Non-pigmented ciliary epithelial cell (primary cell): ENCODE measurements at places on chromosomes 16 and 17.

- DNase-seq: no peak
These were observed 39.3 kb downstream of the CHD9 start for GRCh38 chr16:53094013-53094630.

DNA sequence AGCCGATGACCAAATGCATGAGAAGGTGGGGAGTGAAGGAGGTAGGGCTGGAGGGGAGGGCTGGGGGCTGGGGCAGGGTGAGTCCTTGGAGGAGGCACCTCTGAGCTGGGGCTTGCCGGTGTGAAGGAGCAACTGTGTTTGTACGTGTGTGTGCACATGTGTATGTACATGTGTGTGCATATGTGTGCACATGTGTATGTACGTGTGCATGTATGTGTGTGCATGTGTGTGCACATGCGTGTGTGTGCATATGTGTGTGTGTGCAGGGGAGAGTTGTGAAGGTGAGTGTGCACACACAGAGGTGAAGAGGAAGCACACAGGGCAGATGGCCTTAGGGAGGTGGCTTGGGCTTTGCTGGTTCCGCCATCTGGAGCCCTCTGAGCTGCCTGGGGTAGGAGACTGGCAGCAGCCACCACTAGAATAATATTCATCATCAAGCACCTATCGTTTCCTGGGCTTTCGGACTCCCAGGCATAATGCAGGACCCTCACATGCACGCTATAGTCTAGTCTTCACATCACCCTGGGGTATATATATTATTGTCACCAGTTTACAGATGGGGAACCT, 120.9 kb upstream of the CDC42EP4 start:
- DNase-seq: no peak

- DNase-seq: no peak
These were observed 7.2 kb downstream of the DLX3 start for GRCh38 chr17:49987681-49988441.

DNA sequence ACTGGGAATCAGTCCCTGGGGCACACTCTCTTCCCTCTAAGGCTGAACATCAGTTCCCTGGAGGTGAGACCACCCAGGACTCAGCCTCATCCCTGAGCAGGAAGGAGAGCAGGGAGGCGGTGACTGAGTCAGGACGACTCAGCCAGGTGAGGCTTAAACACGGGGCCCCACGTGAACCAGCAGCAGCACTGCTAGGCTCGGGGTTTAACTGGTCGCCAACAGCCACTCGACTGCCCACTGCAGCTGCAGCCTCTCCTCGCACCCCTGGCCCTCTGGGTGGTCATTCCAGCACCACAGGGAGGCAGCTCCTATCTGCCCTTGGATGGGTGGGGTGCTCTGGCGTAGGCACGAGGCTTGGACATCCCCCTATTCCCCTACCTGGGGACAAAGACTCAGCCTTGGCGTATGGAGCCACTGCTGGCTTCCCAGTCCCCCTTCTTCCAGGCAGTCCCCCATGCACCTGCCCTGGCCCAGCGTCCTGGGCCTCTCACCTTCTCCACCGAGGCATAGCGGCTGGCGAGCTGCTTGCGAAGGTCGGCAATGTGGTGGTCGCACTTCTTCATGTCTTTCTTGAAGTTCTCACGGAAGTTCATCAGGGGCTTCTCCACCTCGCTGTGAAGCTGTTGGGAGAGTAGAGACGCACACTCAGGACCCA, 21.2 kb upstream of the RCVRN start:
- DNase-seq: no peak

GRCh38 chr16:67552476-67552875, 9.8 kb upstream of the CTCF start:
- DNase-seq: no peak

DNA sequence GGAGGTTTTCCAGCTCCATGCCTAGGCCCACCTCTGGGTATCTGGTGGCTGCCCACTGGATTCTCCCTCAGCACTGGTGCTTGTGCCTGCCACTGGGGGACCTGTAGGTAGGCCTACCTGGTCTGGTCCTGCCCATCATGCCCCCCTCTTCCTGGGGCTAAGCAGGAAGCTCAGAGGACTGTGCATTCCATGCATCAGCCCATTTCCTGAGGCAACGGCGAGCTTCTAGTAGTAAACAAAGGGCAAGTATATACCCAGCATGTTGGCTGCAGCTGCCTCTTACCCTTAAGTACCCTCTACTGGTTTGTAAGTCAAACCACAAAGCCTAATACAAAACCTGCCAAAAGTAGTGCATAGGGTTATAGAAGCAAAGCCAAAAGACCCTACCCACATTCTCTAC, 37.5 kb downstream of the SDR42E1 start:
- no peak for DNase-seq

DNA sequence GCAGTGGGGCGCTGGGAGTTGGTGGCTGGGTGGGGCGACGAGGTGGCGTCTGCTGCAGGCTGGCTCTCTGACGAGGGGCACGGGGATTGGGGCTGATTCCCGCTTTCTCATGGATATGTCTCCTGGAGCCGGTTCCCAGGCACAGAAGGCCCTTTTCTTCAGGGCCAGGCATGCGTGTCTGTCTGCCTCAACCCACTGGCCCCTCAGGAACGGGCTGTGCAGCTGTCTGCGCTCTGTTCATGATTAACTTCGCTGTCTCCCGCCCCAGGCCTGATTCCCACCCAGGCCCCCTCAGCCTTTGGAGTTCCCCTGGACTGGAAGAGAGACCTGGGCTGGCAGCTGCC, 53.1 kb downstream of the RAP1GAP2 start:
- DNase-seq: no peak

- no peak for DNase-seq
These were observed 395.0 kb upstream of the SOX9 start for GRCh38 chr17:71725811-71726210.

- no peak for DNase-seq
These were observed 356.3 kb upstream of the SOX9 start for GRCh38 chr17:71764505-71764904.

- no peak for DNase-seq
These were observed 17.2 kb downstream of the CD300LB start for GRCh38 chr17:74513987-74514631.

DNA sequence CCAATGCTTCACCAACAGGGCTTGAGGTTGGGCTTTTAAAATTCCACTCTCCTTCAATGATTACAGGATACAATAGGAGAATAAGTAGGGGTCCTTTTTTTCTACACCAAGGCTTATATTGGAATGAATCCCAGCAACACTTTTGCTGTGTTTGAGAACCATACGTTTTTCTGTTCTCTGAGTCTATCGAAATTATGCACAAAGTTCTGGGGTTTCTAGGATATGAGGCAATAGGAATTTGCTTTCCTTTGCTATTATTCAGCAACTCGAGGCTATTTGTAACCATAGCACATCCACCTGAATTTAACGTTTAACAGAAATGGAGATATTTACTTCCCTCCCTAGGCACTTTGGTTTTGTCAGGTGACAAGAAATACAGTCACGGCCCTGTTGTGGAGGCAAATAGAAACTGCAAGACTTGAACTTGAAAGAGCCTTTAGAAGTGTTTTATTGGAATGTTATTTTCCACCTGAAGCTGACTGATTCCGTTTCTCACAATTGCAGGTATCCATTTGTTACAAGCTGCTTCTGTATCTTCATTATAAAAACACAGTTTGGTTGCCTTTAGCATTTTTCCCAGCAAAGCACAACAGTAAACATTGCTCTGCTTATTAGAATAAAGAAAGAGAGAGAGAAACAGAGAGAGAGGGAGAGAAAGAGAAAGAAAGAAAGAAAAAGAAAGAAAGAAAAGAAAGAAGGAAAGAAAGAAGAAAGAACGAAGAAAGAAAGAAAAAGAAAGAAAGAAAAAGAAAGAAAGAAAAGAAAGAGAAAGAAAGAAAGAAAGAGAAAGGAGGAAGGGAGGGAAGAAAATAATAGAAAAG, 109.6 kb downstream of the HS3ST3A1 start:
- no peak for DNase-seq

GRCh38 chr17:83105512-83105911, 26.1 kb downstream of the METRNL start:
- DNase-seq: no peak

- DNase-seq: no peak
These were observed 644.6 kb downstream of the WWOX start for GRCh38 chr16:78744099-78744498.

DNA sequence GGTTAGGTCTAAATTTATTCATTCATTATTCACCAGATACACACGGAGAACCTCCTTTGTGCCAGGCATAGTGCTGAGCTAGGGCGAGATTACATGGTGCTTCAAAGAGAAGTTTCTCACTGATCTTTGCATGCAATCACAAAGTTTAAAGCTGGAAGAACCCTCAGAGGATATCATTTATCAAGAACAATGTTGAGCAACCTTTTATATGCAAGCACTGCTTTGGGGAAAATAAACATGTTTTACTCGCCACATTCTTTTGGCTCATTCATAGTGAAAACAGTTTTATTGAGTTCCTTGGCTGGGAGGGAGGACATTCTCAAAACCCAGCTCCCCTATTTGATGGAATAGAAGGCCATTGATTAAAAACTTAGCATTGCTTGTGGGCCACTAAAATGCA, 49.8 kb upstream of the XYLT1 start:
- DNase-seq: no peak

- DNase-seq: no peak
These were observed 4.3 kb downstream of the EVPLL start for GRCh38 chr17:18381953-18382245.

DNA sequence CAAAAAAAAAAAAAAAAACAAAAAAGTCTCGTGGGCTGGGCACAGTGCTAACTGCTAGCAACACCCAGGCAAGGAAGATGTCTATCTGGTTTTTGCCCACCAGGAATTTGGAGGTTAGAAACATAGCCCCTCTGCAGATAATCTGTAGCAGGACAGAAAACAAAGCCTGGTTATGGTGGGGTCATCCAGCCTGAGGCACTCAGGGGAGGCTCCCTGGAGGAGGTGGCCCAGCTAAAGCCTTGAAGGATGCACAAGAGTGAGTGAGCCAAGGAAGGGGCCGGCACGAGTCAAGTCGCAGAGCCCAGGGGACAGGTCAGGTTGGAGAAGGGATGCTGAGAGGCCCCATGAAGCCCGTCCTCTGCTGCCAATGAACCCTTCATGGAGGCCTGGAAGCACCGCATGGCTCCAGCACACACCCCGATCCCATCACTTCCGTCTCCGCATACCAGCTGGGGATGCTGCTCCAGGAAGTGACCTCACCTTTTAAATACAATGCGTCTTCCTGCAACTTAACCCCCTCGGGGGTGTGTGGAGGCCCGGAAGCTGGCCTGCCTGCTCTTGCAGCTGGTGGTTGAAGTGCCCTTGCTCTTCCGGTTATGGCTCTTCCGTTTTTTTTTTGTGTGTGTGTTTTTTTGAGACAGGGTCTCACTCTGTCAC, 86.5 kb downstream of the ENGASE start:
- no peak for DNase-seq

DNA sequence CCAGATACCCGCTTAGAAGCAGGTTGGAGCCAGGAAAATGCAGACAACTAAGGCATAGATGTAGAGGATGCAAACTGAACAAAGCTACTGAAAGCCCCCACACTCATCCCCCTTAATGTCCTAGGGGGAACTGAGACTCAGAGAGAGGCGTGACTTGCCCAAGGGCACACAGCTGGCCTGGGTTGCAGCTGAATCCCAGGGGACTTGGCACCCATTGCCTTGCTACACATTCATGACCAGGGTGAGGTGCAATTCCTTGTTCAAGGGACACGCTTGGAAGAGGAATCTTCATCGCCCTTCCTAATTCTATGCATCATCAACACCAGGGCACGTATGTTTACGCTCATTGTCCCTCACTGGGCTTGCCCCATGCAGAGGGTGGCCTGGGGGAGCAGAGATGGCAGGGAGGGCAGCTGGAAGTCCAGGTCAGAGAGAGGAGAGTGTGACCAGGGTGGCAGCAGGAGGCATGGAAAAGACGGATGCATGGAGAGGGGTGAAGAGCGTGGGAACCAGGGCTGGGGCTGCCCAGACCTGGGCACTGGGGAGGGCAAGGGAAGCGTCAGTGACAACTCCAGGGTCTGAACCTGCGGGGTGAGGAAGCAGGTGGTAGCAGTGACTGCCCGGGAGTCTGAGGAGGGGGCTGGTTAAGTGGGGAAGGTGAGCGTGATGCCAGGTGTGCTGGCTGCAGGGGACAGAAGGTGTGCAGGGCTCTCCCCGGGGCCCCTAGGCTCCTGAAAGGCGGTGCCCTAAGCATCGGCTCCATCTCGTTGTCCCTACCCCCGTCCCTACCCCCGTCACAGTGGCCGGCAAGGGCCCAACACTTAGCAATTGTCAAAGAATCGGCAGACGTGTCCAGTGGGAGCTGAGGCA, 267.1 kb upstream of the TNRC6C start:
- DNase-seq: no peak

- no peak for DNase-seq
These were observed 1.3 kb downstream of the GPATCH8 start for GRCh38 chr17:44501866-44502375.

DNA sequence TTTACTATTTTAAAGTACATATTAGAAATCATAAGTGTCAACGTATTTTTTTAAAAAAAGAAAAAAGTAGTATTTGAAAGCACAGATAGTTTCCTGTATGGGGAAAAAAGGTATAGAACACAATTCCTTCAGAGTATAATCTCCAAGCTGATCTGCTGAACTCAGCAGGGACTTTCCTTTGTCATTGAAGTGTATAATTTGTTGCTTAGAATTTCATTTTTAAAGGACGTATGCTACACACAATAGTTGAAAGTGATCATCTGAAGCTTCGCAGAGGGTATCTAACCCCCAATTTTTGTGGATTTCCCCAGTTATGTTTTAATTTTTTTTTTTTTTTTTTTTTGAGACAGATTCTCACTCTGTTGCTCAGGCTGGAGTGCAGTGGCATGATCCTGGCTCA, 20.2 kb upstream of the MAPT start:
- DNase-seq: no peak

- DNase-seq: peak; percentile 65
These were observed 16.7 kb downstream of the RFFL start for GRCh38 chr17:35046740-35047283.

GRCh38 chr17:1002771-1003555, 6.0 kb downstream of the TIMM22 start:
- no peak for DNase-seq

GRCh38 chr16:14302031-14302398, 230.9 kb downstream of the MRTFB start:
- DNase-seq: no peak

DNA sequence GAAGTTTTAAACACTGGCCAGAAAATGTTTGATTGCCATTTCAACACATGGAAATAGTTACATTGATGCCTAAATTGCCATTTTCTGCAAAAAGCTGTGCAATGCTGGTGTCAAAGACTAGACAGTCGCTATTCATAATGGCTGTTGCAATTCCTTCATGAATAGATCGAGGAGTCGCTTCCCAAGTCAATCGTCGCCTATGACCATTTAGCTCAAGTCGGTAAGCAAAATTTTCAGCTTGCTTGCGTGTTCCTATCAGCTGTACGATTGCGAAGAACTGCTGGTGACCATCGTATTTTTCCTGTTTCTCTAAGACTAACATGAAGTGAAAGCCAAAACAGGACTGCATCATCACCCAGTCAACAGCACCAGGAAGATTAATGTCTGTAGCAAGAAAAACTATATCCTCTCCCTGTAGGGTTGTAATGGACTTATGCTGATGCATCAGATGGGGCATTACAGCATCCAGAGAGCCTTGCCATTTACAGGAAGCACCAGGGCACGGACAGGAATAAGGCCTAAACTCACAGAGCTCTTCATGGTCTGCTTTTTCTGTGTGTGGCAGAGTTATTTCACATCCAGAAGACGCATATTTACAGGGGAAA, 23.6 kb downstream of the SIAH1 start:
- no peak for DNase-seq
